ENCODE measurements at places on chromosomes 7 and 10.

GRCh38 chr7:91973639-91974038 lies 33.0 kb downstream of the AKAP9 start:
- DNase-seq = no peak

DNA sequence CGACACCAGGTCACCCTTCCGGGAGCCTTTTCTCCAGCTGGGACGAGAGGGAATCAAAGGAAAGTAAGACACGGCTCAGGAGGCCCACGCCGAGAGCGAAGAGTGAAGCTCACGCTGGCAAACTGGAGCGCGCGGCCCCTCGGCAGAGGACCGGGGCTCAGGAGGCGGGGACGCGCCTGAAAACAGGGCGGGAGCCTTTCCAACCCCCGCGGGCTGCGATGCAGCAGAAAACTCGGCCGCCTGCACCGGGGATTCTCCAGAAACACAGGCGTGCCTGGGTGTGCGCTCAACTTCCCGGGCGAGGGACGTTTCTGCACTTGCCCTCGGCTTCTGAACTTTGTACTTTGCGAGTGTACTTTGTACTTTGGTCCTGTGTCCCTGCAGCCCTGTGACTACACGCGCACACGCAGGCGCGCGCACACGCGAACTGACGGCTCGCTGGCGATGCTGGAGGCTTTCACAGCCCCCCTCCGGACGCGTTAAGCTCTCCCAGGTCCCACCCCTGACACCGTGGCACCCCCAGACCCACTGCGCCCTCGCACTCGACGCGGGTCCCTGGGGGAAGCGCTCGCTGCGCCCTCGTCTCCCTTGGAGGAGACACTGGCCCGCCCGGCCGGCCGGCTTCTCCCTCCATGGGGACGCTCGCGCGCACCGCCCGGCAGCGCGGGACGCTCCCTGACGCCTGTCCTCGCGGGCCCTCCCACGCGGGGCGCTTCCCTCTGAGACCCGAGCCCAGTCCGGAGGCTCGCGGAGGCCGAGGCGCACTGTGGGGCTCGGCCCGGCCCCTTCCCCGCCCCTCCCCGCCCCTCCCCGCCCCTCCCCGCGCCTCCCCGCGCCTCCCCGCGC lies 588 bp upstream of the PAOX start:
- DNase-seq = peak; percentile 65

- DNase-seq = no peak
Measured at GRCh38 chr10:12701696-12702095, 299.8 kb downstream of the CCDC3 start.

DNA sequence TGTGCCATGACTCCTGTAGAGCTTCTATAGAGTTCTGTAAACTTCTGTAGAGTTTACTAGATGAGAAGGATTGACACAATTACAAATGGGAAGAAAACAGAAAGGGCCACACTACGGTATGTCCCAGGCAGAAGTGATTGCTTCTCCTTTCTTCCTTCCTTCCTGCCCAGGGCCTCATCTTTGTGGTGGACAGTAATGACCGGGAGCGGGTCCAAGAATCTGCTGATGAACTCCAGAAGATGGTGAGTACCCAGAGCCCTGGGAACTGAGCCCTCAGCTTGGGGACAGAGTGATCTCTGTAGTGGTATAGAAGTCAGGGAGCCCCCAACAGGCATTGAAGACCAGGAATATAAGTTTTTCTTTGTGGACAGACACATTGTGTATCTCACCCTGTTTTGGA lies 1.7 kb downstream of the ARF5 start:
- DNase-seq = no peak

GRCh38 chr10:77593771-77594470 lies 43.7 kb downstream of the KCNMA1 start:
- no peak for DNase-seq

Data from stimulated activated CD4-positive, alpha-beta T cell treated with anti-CD3 and anti-CD28 coated beads, Interleukin-2, amount 100 ng/mL, for 24 hours (primary cell).